Stimulated activated CD4-positive, alpha-beta T cell treated with anti-CD3 and anti-CD28 coated beads, Interleukin-1b, Interleukin-23, amount 100 ng/mL, for 1 hour (primary cell): ENCODE measurements at places on chromosomes 4 and X.

DNA sequence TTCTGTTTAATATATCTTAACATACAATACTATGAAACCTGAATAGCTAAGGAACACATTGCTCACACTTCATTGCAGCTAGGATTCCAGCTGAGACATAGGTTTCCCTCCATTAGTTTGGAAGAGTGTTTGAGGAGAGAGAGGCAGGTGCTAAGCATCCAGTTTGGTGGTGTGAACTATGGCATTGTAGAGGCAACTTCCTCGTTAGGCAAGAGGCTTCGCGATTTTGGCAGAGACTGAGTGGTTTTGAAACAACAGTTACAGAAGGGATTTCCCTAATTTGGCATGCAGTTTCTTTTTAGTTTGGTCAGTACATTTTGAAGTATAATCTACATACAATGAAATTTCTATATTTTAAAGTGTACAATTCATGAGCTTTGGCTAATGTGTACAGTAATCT is 117.1 kb upstream of the BMP3 start:
- DNase-seq = no peak

- DNase-seq = no peak
Observed at GRCh38 chrX:143472347-143472938, 44.8 kb downstream of the SPANXN3 start.

DNA sequence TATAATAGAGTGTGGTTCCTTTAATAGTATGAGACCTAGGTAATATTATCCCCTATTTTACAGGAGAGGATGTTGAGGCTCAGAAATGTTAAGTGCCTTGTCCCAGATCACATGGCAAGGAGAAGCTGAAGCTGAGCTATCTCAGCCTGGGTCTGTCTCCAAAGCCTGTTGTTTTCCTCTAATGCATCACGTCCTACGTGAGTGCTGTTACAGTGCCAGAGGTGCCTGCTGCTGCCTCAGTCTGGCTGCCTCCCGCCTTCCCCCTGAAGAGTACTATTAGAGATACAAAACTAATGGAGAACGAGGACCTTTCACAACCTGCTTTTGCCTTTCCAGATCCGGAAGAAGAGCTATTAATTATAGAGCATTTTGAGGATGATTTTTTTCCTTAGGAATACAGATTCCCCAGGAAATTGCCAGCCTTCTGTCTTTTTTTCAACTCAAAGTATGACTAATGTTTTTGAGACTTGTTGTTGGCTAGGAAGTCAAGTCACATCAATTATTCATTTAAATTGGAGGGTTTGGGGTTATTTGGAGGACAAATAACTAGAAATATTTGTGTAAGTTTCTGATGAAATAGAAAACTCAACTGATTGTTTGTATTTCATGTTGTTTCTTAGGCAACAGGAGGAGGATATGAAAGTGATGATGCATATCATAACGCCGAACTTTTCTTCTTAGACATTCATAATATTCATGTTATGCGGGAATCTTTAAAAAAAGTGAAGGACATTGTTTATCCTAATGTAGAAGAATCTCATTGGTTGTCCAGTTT is 43.9 kb upstream of the MTMR1 start:
- DNase-seq = no peak

DNA sequence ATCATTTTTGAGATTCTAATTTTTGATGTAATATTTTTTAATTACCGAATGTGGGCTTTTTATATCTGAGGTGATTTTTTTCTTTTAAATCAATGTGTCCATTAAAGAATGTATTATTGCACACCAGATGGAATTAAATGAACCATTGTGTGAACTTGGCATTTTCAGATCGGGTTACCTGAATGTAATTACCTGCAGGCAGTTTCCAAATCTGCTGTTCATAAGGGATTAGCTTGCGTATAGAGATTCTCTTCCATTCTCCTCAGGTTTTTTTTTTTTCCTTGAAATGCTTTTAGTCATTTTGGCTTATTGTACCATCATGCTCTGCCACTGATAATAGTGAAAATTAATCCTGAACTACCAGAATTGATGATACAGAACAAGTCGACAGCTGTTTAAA is 511.5 kb upstream of the ATOH1 start:
- no peak for DNase-seq

DNA sequence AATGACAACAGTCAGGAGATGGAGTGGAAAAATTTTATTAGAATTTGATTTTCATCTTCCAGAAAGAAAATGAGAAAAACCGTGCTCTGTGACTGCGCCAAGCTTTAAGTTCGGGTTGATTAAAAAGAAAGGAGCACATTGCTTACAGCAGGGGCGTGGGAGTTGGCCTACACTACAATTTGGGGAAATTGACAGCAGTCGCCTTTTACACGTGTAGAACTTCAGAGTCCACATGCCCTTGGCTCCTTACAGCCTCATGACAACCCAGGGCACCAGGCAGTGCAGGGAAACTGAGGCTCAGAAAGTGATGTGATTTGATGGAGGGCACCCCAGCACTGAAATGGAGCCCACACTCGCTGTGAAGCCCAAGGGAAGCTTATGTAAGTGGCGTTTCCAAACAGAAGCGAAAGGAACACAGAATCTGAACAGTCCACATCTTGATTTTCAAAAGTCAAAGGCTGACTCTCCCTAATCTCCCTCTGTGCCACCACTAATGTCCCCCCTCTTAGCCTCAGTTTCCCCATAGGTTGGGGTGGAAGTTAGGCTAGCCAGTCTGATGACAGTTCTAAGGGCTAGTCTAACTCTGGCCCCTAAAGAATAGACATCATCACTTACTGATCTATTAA is 5.5 kb downstream of the PPP2R2C start:
- DNase-seq = no peak

DNA sequence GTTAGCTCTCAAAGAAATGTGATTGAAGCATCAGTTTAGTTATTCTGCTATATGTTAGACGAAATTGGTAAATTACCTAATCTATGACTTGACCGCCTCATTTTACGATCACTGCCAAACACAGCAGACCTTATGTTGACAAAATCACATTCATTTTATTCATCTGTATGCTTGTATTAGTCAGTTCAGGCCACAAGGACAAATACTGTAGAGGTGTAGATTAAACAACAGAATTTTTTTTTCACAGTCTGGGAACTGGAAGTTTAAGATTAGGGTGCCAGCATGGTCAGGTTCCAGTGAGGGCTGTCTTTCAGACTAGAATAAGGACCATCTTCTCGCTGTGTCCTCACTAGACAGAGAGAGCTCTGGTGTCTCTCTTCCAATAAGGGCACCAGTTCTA is 177.1 kb downstream of the NWD2 start:
- DNase-seq = no peak

DNA sequence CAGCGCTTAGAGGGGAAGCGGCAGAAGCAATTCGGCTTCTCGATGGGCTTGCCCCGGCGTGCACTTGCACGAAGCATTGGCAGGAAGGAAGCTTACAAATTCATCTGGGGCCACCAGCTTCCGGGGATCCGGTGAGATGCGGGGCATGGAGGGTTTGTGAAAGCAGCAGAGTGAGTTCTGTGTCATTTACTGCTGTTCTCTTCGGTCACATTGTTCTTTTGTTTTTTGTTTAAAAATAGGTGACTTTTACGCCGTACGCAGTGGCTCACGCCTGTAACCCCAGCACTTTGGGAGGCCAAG is 47.0 kb downstream of the ASMT start:
- DNase-seq = no peak
